EL (cell line): ENCODE measurements at places on chromosomes 7 and 10.

DNA sequence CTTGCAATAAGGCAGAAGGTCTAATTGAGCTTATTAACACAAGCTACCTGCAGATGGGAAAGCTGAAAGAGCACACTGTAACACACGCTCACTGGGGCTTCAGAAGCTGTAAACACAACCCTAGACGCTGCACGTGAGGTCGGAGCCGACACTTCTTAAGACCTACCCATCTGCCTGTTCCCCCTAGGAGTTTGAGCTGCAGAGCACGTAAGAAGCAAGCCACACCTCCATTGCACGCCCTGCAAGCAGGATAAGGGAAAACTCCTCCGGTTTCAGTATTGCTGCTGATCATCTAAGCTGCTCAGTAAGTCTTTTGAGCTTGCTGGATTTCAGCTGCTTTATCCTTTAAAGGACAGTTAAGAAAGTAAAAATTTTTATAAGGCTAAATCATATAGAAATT, 244.0 kb upstream of the ZWINT start:
- no peak for DNase-seq

- no peak for DNase-seq
These were observed 130.3 kb upstream of the ASAH2 start for GRCh38 chr10:50381642-50382041.

- no peak for DNase-seq
These were observed 45.5 kb downstream of the NRAP start for GRCh38 chr10:113618338-113618737.

GRCh38 chr10:62640411-62640810, 164.1 kb upstream of the ADO start:
- DNase-seq: peak; percentile 76

- peak; percentile 84 for DNase-seq
These were observed 24.6 kb downstream of the JAZF1 start for GRCh38 chr7:28155964-28156363.

- DNase-seq: no peak
These were observed 765.1 kb upstream of the POM121L12 start for GRCh38 chr7:52270301-52270700.

- no peak for DNase-seq
These were observed 68.7 kb downstream of the LRRC17 start for GRCh38 chr7:102981451-102981850.

- DNase-seq: no peak
These were observed 124.5 kb upstream of the GDF10 start for GRCh38 chr10:47175181-47176123.
